GM13977 (cell line): ENCODE measurements at places on chromosomes 3 and 15.

- DNase-seq = no peak
These were observed 191.9 kb downstream of the GABRB3 start for GRCh38 chr15:26580943-26581342.

- no peak for DNase-seq
These were observed 141.2 kb downstream of the SERPINI1 start for GRCh38 chr3:167876620-167877281.

DNA sequence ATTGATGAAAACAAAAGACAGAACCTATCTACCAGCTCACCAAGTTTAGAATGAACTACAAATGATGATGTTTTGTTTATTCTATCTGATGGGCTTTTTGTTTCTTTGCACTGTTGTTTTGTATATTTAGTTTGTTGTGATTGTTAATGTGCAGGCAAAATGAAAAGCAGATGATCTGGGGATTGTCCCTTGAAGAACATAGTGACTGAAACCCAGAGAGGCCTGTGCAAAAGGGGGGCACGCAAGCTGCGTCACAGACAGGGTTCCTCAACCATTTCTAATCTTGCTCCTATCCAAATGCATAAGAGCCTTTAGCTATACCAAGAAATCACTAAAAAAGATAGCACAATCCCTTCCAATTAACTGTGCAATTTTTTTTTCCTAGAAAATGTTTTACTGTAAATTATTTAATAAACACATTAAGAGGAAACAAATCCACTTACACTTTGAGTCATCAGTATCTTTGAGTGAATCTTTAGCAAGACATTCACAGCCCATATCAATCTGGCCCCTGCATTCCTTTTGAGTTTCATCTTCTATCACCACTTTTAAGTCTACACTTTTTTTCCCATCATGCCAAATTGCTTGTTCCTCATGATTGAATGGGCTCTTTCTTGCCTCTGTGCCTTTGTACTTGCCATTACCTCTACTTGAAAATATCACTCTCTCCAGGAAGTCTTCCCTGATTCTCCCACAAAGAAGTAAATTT lies 220.3 kb downstream of the ATP8B4 start:
- DNase-seq = no peak

DNA sequence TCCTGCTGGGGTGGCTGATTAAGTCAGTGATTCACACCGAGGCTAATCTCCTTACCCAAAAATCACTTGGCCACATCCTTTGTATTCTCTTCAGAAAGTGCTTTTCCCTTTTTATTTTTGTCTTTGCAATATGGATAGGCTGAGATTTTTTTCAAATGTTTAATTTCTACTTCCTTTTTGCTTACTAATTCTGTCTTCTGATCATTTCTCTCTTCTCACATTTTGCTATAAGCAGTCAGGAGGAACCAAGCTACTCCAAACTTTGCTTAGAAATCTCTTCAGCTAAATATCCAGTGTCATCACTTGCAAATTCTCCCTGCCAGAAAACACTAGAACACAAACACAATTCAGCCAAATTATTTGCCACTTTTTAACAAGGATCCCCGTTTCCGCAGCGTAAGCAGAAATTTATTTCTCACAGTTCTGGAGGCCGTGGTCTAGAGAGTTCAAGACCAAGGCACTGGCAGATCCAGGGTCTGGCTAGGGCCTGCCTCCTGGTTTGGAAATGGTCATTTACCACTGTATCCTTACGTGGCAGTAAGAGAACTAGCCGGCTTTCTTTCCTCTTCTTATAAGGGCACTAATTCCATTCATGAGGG lies 104.9 kb downstream of the IL5RA start:
- no peak for DNase-seq

- DNase-seq = no peak
These were observed 198.9 kb upstream of the CBLB start for GRCh38 chr3:106067711-106068110.

GRCh38 chr3:169498336-169498735 lies 165.2 kb downstream of the MECOM start:
- DNase-seq = no peak

DNA sequence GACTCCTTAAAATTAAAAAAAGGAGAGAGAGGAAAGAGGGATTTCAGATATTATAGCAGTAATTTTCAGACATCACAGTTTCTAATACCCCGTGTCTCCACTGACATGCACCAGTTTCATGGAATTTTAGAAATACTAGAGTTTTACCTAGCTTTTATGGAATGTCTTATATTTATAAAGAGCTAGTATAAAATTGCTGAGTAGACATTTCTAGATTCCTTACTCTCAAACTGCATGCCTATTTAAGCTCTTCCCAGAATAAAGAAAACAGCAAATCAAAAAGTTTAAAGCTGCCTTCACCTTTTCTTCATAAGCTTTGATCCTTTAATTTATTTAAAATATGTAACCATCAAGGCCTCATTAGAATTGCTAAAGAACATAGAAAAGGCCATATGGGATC lies 247.4 kb upstream of the IL12A start:
- no peak for DNase-seq

DNA sequence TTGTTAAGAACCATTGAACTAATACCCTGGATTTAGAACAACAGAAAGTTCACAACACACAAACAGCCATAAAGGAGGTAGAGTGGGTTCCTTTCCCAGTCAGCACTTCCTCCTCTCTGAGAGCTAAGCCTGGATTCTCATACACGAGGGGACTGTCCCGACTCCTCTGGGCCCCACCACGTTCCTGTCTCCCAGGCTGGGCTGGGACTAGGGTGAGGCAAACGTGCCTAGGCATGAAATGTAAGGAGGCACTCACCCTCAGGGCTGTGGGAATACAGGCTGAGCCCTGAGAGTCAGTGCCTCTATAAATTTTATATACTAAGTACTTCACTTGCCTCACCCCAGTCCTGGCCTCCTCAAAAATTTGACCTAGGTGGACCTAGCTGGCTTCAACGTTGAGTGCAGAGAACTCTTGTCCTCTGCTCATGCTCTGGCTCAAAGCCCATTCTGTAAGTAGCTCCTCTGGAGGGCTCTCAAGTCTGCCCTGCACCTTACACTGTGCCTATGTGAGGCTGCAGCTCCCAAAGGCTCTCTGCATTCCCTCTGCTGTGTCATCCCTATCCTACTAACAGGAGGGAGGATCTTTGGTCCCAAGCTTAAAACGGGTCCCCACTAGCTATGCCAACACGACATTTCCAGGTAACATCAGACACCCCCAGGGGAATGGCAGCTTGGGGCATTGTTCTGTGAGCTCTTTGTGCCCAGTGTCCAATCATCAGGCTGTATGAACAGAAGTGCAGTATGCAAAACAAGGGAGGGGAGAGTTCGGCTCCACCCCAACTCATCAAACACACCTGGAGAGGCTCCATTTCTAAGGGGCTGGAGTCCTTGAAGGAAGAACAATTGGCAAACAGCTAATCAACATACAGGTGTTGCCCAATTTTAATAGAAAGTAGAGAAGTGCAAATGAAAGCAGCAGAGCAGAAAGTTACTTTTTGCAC lies 233.2 kb downstream of the RPLP1 start:
- no peak for DNase-seq

GRCh38 chr3:43286115-43286840 lies at the start of gene SNRK:
TSS of gene SNRK (plus strand) at chr3:43286540. CDS start at chr3:43303204, 16,664 bp downstream.
- DNase-seq = peak; percentile 97

DNA sequence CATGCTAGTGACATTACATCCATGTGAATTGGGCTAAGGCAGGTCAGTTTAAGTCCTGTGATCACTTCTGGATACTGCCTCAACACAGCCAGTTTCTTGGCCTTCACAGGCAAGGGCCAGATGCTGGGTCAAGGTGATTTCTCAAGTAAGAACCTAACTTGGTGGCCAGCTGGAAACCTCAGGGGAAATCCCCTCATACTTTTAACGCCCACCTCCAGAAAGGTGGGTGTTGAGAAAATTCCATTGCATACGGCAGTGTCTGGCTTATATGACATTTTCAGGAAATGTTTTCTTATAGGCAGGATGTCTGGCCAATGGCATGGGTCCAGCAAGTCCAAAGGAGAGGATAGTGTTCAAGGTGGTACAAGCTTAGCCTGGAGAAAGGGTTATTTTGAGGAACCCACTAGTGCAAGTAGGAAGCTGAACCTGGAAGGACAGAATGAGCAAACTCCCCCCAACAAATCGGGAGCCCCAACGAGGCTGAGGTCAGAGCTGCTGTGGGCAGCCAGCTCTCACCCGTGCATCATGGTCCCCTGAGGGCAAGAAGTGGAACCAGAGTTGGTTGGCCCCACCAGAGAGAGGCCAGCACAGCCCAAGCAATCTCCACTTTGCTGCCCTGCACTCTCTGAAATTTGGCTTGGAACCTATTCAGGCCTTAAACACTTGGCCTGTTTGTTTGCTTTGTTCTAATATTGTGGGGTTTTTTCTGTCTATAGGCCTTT lies 135.4 kb downstream of the PDE8A start:
- DNase-seq = peak; percentile 20

- DNase-seq = no peak
These were observed 720.5 kb upstream of the ALCAM start for GRCh38 chr3:104646196-104646595.

- no peak for DNase-seq
These were observed 11.2 kb upstream of the NTRK3 start for GRCh38 chr15:88267720-88268119.

DNA sequence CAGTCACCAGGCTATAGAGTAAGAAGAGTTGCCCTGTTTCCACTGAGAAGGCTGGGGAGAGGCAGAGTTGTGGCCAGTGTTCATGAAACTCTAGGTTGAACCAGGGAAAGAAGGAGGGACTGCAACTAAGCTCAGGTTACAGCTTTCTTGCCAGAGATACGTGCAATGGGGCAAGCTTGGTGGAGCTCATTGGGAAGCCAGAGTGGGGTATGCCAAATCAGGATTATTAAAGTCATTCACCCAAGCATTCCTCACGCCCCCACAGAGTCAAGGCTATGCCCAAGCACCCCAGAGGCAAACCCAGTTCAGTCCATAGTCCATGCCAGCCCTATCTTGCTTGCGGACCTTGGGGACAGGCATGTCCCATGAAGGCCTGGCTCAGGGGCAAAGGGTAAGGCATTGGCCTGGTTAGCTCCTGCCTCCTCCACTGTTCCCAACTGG lies 17.6 kb downstream of the SLC6A20 start:
- no peak for DNase-seq

DNA sequence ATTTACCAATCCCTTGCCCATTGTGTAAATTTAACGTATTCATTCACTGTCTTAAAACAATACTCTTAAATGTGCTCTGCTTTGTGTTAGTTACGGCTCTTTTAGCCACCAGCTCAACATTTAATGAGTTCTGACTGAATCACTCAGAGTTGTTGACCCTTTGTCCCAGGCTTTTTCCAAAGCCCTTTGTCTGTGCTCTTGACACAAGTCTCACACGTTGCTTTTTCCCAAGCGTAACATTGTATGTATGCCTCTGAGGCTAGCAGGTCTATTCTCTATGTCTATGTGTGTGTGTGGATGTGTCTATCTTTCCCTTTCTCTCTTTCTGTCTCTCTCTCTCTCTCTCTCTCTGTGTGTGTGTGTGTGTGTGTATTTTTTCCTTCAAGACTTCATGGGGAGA lies 435.4 kb upstream of the GOLIM4 start:
- no peak for DNase-seq

DNA sequence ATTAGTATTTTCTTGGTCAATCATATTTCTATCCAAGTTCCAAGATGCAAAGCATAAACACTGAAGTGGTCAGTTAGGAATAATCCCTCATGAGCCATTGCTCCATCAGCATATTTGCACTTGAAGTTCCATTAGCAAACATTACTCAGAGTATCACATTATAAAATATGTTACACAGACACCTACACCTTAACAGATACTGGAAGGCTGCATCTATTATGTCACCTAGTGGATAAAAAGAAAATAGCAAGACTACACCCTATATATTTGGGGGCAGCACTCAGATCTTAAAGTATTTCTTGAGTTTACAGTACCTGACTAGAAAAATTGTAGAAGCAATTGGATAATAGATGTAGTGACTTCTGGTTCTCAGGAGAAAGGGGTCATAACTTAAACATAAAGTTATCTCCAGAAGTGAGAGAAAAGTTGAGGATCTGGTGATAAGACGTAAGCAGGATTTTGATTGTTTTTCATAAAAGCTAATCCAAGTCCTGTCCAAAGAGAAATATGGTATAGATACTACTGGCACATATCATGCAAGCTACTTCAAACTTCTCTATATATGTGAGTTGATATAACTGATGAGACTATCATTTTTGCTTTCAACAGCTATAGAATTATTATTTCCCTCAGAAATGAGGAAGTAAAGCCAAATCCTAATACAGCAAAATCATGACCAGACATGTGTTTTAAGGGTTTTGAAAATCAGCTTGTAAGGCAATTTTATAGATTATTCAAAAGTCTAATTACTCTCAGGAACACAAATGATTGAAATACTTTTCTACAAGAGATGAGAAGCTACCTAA lies 422.2 kb downstream of the GBE1 start:
- DNase-seq = peak; percentile 19

- no peak for DNase-seq
These were observed 14.1 kb downstream of the MDFIC2 start for GRCh38 chr3:70298385-70298784.

GRCh38 chr15:38695249-38696108 lies 130.9 kb upstream of the RASGRP1 start:
- DNase-seq = no peak

DNA sequence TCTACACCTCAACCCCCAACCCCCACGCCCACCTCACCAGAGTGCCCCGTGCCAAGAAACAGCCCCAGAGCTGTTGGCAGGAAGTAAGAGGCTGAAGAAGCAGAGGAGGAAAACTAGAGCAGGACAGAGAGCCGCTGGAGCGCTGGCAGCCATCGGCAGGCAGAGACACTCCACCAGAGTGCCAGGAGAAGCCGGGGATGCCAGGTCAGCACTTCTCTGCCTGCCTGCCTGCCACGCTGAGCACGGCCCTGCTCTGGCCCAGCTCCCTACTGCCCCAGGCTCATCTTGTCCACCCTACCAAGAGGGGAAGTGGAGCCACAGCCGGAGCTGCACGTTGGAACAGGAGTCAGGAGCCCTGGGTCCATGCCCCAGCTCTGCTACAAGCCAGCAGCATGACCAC lies 29.7 kb downstream of the CACNA2D2 start:
- no peak for DNase-seq

DNA sequence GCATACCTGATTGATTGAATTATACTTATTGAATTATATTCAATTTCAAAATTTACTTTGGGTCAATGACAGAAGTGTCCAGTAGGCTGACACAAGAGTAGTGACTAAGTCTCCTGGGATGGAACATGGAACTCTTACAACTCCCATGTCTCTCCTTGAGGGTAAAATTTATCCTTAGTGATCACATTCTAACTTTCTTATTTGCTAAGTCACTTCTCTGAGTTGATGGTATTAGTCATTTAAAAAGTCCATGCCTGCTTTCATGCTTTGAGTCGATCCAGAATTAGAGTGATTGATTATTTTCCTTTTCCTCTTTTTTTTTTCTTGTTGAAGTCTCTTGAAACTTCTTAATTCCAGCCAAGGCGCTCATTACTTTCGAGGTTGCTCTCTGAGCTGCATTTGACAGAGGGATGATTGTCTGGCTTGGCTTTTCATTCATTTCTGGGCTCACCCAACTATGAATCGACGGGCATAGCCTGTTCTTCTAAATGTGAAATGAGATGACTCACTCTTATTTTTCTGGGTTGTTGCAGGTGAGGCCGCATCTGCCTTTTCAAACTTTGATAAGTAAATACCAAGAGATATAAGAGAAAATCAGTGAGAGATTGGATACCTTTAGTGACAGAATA lies 34.9 kb downstream of the LRRC3B start:
- DNase-seq = no peak

GRCh38 chr3:8420612-8421011 lies 81.0 kb upstream of the LMCD1 start:
- no peak for DNase-seq

GRCh38 chr15:81091889-81092558 lies 42.0 kb upstream of the CFAP161 start:
- DNase-seq = no peak
